ENCODE measurements at places on chromosomes 6 and 20. TPM values are rescaled to one million over a fixed set of nuclear protein-coding genes. Genes with fewer than 3 reads are reported as not detected.

Gene PRL
- total RNA-seq: not detected

DNA sequence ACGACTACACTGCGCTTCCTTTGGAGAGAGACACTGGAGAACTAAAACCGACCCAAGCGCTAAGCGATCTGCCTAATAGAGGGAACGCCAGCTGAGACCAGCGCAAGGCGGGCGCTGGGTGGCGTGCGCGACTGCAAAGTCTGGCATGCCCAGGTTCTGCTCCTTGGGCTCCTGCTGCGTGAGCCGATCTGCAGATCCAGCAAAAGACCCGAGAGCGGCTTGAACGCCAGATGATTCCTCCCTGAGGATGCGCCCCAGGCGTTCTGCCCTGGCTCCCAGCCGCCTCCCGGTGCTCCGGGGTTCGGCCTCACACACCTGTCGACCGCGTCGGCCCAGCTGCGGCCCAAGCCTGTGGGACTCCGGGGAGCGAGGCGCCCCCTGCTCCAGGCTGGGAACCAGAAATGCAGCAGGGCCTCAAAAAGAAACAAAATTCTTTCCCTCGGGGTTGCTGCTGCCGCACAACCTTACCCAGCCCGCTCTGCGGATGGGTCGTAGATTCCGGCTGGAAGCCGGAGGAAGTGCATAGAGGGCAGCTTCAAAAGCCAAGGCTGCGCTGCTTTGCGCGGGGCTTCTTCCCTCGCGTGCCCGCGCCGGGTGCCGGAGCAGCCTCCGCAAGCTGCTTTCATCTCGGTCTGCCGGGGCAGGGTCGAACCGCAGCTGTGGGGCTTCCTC lies 17.9 kb upstream of the PRDM13 start:
- peak; percentile 68 for DNase-seq

GRCh38 chr20:56628873-56629463 lies at the start of gene TFAP2C:
TFAP2C (plus strand) TSS chr20:56629306; CDS start chr20:56629545, 239 bp downstream.
- DNase-seq: peak; percentile 14

- DNase-seq: no peak
These were observed 24.8 kb downstream of the SPACA1 start for GRCh38 chr6:88072462-88072861.

DNA sequence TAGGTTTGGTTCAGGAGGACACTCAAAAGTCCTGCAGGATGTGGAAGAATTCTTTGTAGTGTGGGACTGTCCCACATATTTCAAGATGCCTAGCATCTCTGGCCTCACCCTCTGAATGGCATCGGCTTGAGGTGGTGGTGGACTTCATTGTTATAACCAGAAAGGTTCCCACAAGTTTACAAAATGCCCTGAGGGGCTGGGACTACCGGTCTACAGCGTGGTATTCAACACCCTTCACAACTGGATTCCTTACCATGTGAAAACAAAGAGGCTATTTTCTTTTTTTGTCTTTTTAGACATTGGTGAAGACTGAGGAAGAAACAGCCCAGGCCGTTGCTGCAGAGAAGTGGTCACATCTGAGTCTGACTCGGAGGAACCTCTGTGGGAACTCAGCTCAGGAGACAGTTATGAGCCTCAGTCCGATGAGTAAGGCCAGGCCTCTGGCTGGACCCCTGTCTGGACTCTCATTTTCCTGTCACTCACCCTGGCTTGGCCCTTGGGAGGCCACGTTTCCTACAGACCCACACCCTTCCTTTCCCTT lies 15.2 kb downstream of the PGBD1 start:
- no peak for DNase-seq

GRCh38 chr20:39829661-39830060 lies 859.4 kb downstream of the MAFB start:
- DNase-seq: no peak

All from activated CD4-positive, alpha-beta T cell treated with anti-CD3 and anti-CD28 coated beads, Interleukin-2, amount 10 ng/mL, durations not matched to agents 7 days and 5 days (primary cell).